HT-29 (cell line): ENCODE measurements at places on chromosomes 5 and 9. TPM values are rescaled to one million over a fixed set of nuclear protein-coding genes. Genes with fewer than 3 reads are reported as not detected.
A peak's percentile ranks its signal among the peaks of the same experiment; 100 is the strongest.

DNA sequence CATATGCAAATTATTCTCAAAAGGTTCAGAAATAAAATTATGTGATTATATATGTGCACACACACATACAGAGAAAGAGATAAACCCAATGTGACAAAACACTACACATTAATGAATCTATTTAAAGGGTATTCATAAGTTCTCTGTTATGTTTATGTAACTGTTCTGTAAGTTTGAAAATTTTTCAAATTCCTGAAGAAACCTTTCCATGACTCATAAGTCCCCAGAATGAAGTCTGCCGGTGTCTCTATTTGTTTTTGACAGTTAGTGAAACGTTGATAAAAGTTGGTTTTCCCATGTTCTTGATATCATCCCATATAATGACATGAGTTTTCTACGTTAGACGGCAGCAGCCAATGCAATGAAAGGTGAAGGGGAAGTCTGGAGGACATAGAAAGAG lies 199.5 kb upstream of the PUM3 start:
- no peak for DNase-seq

DNA sequence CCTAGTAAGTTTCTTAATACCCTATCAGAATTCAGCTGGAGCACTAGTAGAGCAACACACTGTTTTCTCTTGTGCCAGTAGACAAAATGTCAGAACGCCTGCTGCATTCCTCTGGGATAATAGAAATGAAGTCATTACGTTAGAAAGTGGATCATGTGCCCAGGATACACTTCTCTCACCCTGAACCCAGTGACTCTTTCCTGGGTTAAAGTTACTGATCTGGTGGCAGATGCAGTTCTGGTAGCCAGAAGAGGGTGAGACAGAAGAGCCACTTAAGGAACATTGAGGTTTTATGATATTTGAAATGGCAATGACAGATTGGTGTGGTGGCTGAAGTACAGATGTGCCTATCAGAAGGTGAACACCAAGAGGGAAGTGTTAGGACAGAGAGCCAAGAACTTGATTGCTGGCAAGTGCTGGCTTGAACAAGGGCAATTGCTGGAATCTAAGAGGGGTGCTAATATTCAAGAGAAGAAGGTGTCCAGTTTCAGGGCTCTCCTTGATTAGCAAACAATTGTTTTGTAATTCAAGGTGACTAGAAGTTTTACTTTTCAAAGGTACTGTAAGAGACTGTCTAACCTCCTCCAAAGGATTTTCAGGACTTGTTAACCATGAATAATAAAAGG lies 93.7 kb upstream of the ERBIN start:
- no peak for DNase-seq

The C9orf153 gene
- total RNA-seq = 0.56 TPM in 1 of 2 replicates, not detected in the other

- DNase-seq = no peak
Observed at GRCh38 chr5:143696921-143697320, 115.0 kb upstream of the HMHB1 start.

DNA sequence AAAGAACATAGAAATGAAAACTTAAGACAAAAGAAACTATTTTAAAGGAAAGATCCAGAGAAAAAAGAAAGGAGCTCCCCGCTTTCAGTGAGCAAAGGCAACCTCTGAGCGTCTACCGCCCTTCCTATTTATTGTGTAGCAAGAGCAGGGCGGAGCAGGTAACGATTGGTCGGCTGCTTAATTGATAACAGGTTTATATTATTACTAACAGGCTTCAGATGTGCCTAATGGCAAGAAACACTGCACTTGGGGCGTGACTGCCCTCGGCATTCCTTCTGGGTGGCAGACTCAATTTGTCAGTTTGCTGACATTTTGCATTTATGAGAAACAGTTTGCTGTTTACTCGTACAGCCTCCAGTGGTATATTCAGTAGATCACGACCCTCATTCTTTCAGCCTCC lies 482.7 kb upstream of the C9orf72 start:
- DNase-seq = no peak

The IFNA21 gene
- not detected in 2 replicates for total RNA-seq

DNA sequence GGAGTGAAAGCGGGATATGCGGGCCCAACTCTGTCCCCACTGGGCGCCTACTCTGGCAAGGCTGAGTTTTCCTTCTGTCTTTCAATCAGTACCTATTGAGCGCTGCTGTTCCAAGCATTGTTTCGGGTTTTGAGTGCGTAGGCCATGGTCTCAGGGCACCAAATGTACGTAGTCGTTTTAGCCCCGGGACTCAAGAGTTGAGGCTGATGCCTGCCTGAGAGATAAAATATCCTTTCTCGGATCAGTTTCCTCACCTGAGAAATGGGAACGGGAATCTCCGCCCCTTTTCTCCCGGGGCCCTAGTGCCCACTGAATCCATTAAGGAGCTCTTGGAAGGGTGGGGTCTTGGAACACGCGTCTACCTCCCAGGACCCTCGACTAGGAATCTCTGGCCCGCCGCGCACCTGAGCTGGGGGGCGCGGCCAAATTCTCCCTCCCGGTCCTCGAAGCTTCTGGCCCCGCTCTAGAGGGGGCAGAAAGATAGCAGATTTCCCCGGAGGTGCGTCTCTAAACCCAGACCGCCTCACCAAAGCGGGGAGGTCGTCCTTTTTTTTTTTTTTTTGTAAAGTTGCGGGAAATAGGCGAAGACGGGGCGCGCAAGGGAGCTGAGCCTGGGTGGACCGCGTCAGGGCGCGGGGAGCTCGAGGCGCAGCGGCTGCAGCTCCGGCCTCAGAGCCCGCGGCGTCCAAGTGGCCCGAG lies 494 bp upstream of the CXXC5 start:
- no peak for DNase-seq

DNA sequence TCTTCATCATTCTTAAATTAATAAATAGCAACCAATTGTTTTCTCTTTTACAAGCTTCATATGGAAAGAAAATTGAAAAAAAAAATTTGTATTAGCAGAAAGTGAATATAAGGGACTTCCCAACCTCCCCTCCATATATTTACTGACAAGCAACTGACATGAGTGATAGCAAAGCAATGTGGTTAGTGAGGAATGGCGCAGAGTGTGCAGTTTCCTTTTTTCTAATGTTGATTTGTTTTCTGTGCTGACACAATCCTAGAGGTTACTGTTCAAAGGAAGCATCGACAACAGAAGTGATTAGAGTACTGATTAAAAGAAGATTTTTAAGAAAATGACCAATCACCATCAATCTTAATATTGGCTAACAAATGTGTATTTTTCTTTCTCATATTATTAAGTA lies 1.7 kb upstream of the PTGER4 start:
- DNase-seq = no peak

DNA sequence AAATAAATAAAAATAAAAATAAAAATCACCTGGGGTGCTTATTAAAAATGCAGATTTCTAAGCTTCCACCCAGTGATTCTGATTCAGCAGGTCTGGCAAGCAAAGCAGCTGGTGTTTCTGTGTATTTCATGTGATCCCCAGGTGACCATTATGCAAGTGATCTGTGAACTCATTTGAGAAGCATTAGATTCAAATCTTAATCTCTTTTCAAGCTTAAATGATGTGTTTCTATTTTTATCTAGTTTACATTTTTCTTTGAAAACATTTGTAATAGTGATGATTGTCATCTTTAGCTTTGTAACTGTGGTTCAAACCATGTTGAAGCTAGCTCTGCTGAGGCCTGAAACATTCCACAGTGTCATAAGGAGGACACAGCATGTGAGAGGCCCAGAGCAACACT lies 804.8 kb upstream of the ZNF608 start:
- no peak for DNase-seq

The NPDC1 gene
- total RNA-seq = 59.9 and 84.3 TPM in 2 replicates

- no peak for DNase-seq
Observed at GRCh38 chr9:71146511-71146910, 25.1 kb upstream of the TRPM3 start.

- DNase-seq = peak; percentile 38
Observed at GRCh38 chr9:121023064-121023463, 27.0 kb downstream of the C5 start.

DNA sequence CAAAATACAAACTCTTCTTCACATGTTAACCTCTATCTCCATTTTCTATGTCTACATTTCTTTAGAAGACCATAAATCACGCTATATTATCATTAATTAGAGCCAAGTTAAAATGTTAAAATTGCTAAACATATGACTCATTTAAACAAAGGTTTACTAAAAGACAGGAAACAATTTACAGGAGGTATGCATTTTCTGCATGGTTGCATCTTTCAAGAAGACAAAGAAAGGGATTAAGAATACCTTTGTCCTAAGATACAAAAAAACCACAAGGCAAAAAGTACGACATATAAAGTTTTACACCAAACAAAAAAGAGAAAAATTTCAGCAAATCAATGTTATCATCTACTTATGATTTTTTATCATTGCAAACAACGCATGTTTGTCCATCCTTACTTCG lies 324.4 kb downstream of the PDE4D start:
- no peak for DNase-seq

DNA sequence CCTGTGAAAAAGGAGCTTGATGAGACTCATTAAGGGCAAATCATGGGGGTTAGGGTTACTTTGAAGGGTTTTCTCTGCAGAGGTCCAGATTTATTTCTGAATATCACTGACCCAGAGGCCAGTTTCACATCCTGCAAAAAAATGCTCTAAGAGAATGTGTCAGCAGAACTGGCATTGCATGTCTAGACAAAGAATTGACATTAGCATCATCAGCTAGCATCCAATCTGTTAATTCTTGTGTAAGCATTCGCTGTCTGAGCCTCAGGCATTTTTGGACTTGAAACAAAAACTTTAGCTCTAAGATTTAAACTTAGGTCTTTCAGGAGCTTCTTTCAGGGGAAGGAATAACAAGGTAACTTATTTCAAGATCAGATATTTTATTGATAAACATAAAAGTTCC lies 187.9 kb upstream of the ELL2 start:
- DNase-seq = no peak

The ARSI gene
- not detected in 2 replicates for total RNA-seq

DNA sequence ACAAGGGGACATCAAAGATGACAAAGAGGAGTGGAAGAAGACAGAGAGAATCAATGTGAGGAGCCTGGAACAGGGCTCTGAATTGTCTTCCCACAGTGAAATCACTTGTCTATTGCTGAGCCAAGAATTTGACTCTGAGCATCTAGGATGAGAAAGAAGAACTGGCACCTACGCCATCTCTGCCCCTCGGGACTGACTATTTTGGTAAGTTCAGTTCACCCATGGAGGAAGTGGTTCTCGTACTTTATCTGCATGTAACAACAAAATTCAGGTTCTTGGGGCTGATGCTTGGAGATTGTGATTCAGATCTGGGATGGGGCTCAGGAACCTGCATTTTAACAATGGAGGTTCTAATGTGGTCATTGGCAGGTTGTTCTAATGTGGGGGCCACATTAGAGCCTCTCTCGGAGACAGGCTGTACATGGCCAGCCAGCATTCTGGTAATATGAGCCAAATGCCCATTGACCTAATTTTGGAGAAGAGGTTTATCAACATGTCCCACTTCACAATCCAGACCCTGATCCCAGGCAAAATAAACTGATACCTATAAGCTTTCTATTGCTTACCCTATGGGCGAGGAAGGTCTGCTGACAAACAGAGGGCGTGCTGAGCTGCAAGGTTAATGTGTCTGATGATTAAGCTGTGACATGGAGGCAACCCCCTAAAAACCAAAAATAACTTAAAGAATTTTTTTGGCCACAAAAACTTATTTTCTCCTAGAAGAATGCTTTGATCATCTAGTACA lies 2.7 kb upstream of the IL12B start:
- DNase-seq = no peak

DNA sequence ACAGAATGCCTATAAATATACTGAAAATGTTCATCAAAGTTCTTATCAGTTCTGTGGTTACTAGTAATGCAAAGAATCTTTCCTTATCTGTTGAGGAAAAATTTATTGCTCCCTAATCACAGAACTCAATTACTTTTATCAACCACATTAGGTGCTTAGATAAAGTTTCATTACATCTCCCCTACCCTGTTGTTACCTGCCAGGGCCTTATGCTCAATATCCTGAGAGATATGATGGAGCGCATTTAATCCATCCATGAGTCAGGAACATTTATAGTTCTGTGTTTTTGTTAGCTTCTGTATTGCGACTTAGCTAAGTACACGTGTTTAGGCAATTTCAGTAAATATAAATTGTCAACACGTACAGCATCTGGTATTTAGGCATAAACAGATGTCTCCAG lies 164.3 kb upstream of the ST8SIA4 start:
- DNase-seq = peak; percentile 32

The HMCN2 gene
- total RNA-seq = under 0.01 TPM in 1 of 2 replicates, not detected in the other

DNA sequence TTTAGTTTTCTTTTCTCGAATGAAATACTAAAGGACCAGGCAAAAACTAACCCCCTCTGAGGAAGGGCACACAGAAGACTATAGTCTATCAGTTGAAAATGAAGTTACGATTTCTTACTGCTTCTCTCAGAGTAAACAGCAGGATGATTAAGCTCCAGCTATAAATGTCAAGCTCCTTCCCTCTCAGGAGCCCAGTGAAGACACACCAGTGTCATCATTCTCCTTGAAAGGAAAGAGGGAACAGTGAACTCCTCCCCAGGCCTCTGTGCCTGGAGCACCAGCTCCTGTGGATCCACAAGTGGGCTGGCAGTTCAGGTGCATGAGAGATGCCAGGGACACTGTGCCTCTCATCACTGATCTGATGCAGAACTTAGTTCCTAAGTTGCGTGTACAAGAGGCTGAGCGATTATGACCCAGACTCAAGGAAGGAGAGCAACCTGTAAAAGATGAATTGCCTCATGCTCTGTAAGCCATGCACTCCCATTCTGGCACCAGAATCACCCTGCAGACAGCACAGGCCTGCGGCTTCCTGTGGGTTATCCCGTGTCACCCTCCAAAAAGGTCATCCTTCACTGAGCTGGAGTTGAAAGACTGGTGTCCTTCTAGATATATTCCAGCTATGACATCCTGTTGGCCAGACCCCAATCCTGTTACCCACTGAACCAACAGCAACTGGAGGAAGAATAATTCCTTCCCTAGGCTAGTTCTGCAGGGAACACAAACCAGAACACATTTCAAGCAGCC lies 394.0 kb downstream of the SEMA5A start:
- DNase-seq = no peak

The ADAMTS12 gene
- not detected in 2 replicates for total RNA-seq

- no peak for DNase-seq
Observed at GRCh38 chr5:98999631-99000030, 70.8 kb upstream of the CHD1 start.

GRCh38 chr5:68739752-68740151 lies 354.1 kb upstream of the SLC30A5 start:
- DNase-seq = no peak

DNA sequence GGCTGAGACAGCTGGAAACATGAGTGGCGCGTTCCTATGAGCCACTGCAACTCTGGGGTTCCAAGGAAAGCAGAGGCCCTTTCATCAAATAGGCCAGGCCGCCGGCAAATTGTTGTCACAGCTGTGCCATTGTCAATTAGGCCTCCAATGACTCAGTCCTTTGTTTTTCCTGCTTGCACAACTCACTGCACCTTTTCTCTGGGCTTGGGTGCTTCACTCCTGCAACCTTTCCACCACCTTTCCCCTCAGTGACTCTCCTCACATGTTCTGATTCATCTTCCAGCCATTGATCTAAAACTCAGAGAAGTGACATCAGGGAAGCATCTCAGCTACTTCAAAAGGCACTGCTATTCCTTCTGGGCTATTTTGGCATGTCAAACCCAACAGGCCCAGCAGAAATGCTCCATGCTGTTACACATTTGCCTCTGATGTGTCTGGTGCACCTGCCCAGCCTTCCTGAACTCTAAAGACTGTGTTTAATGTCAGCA lies 653.7 kb downstream of the NR2F1-AS1 start:
- DNase-seq = peak; percentile 81

The GRM6 gene
- total RNA-seq = not detected in 2 replicates

The PTGDS gene
- not detected in 2 replicates for total RNA-seq

The CBY3 gene
- not detected in 2 replicates for total RNA-seq
